Suprapubic skin (tissue), 4 donors: ENCODE measurements at places on chromosomes 6 and 20. TPM values are rescaled to one million over a fixed set of nuclear protein-coding genes. Genes with fewer than 3 reads are reported as not detected.

Gene HMGCLL1
- 0.62 TPM for total RNA-seq

Gene PPP1R18
- total RNA-seq, result 25.2 TPM

Gene BMP5
- 0.13 TPM for total RNA-seq

Gene F13A1
- total RNA-seq, result 9.7 TPM

Gene NUS1
- total RNA-seq, result 17.9 TPM

- H3K27ac ChIP-seq, result no peak overlapping the region
- no peaks in the 10 kb centered on the region for H3K36me3 ChIP-seq
- no peaks in the 10 kb centered on the region for H3K4me1 ChIP-seq
- no peak overlapping the region for H3K4me3 ChIP-seq
Observed at GRCh38 chr6:154276810-154277628, 79.6 kb downstream of the IPCEF1 start.

GRCh38 chr20:4697831-4698221 is 23.9 kb upstream of the PRND start:
- no peak overlapping the region for H3K4me3 ChIP-seq
- no peaks in the 10 kb centered on the region for H3K27me3 ChIP-seq
- no peaks in the 10 kb centered on the region for H3K4me1 ChIP-seq
- peaks cover 25% of the 10 kb centered on the region for H3K36me3 ChIP-seq
- H3K27ac ChIP-seq, result no peak overlapping the region

DNA sequence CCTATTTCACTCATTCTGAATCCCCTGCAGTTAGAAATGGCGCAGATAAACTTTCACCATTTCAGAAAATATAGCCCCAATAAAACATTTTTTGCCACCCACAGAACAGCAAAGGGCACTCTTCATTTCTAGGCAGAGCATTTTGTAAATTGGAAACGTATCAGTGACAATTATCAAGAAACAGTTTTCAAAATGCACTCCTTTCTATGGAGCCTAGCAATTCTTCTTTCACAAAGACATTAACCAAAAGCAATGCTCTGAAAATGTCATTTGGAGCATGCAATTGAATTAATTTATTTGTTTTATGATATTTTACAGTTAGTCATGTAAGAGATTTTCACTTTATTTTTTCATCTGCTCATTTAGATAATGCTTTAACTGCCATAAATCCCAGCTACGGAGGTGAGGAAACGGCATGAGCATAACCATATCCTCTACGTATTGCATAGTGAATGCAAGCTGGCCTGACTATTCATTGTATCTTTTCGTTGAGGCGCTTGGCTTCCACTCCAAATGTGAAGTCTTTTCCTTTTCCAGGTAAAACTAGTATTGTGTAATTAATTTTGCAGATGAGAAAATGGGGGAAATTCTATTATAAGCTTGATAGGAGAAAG is 813.4 kb downstream of the C6orf118 start:
- H3K27ac ChIP-seq, result no peak overlapping the region
- no peak overlapping the region for H3K4me3 ChIP-seq
- no peak for DNase-seq
- H3K4me1 ChIP-seq, result no peaks in the 10 kb centered on the region
- H3K27me3 ChIP-seq, result no peaks in the 10 kb centered on the region
- no peaks in the 10 kb centered on the region for H3K36me3 ChIP-seq

GRCh38 chr6:7108964-7109836 is 1.4 kb downstream of the RREB1 start:
- peak overlapping the region; percentile 97 for H3K27ac ChIP-seq
- peak; percentile 79 for DNase-seq
- H3K4me1 ChIP-seq, result peaks cover 50% of the 10 kb centered on the region
- no peaks in the 10 kb centered on the region for H3K36me3 ChIP-seq
- no peaks in the 10 kb centered on the region for H3K27me3 ChIP-seq
- peak overlapping the region; percentile 87 for H3K4me3 ChIP-seq

- no peak overlapping the region for H3K4me3 ChIP-seq
- no peak for DNase-seq
- H3K27me3 ChIP-seq, result no peaks in the 10 kb centered on the region
Observed at GRCh38 chr20:10563935-10564492, 109.8 kb downstream of the JAG1 start.
